ENCODE measurements at places on chromosomes 11 and 22. TPM values are rescaled to one million over a fixed set of nuclear protein-coding genes. Genes with fewer than 3 reads are reported as not detected.

GRCh38 chr11:125728969-125729368 lies 17.1 kb upstream of the PATE1 start:
- no peak for DNase-seq

GRCh38 chr22:48332438-48333322 lies 1495.0 kb downstream of the BRD1 start:
- DNase-seq: no peak

DNA sequence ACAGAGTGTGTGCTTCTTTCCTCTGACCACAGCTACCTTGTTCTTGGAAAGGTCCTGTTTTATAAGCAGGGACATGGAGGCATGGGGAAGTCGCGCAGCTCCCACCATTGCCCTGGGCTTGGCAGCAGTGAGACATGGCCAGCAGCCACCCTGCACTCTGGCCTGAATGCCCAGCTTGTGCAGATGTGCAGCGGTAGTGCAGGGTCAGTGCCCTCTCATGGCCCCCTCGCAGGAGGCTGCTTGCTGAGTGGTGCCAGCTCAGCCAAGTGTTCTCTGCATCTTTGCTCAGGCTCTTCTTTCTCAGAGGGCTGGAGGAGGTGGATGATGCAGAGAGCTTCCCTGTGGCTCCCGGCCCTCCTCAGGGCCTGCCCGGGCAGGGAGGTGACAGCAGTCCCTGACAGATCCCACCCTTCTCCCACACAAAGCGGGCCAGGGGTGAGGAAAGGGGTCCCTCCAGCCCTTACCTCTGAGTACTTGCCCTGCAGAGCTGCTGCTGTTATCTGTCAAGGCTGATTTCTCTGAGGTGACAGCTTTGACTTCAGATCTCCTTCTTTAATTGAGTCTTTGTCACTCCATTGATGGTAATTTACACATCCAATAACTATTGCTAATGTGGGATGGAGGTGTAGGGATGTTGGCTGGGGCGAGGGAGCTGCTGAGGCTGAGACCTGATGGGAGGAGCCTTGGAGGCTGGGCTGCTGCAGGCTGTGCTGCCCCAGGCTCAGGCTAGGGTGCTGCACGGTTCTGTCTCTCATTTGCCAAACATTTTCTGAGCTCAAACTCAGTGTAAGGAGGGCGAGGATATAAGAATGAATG lies 47.4 kb upstream of the B3GAT1 start:
- no peak for DNase-seq

- DNase-seq: no peak
Observed at GRCh38 chr11:26993965-26994457, at the start of gene FIBIN. Gene FIBIN, plus strand, starts transcription at chr11:26994112. Its CDS starts 415 bp downstream, at chr11:26994527.

- no peak for DNase-seq
Observed at GRCh38 chr11:123168955-123169484, 26.0 kb downstream of the CLMP start.

DNA sequence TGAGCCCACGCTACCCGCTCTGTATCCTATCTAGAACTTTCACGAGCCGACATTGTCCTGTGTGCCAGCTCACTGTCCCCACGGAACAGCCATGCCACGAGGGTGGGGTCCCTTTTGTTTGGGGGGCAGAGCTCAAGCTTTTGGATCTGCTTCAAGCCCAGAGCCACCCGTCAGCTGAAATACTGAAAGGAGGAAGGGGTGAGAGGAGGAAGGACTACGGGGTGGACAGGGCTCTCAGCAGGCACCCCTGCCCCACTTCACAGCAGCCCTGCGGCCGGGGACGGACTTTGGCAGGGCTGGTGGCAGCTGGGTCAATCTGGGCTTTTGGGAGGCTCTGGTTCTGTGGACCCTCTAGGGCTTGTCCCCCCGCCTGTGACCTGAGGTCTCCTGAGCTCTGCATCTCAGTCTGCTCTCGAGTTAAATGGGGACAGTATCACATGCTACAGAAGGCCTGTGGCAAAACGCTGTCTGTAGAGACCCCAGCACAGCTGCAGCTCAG lies 30.0 kb upstream of the MUC5AC start:
- DNase-seq: no peak

GRCh38 chr22:24977370-24978221 lies 25.1 kb downstream of the KIAA1671 start:
- no peak for DNase-seq

DNA sequence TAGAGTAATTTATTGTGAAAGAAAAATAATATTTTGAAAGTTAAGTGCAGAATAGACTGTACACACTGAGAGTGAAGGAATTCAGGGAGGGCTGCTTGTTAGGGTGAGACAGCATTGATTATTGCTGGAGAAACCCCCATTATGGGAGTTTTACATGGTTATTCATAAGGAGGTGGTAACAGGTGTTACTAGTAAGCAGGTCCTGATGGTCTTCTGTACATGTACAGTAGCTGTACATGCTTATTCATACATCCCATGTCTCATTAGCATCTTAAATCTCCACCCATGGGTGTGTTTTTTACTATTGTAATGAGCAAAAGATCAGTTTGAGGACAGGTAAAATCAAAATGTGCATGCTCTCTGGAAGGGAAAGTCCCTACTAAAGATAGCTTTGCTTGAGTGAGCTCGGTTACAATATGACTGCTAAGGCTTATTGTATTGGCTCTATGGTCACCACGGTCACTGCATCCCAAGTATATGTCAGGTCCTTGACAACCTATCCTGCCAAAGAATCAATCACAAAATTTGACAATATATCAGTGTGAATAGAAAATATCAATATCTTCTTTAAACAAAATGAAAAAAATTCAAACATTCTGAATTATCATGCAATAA lies 6.2 kb downstream of the KDM4F start:
- DNase-seq: no peak

DNA sequence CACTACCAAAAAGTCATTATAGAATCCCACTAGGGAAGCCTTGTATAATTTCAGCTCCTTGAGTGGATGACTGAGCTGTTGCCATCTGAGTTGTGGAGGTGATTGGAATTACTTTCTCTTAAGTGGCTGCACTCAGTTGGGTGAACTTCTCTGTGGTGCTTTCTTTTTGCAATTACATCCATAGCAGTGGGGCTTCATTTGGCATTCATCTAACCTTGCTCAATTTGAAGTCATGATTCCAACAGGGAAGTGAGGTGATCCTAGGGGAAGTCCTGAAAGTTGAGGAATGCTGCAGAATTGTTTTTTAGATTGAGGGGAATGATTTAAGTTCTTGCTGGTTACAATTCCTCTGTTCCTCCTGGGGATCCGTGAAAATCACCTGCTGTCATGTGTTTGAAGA lies 39.6 kb downstream of the ARHGAP42 start:
- DNase-seq: no peak

- DNase-seq: peak; percentile 52
Observed at GRCh38 chr22:29457730-29458129, 19.3 kb downstream of the RFPL1 start.

GRCh38 chr22:25651332-25652085 lies 87.0 kb downstream of the GRK3 start:
- DNase-seq: no peak

CXCR5 gene
- total RNA-seq: 7.3 TPM

GRCh38 chr11:108961095-108961494 lies 296.2 kb downstream of the DDX10 start:
- no peak for DNase-seq

FOLR2 gene
- total RNA-seq: 14.6 TPM

- DNase-seq: no peak
Observed at GRCh38 chr22:50670914-50671538, 1.6 kb upstream of the SHANK3 start.

- no peak for DNase-seq
Observed at GRCh38 chr11:128359515-128359914, 227.8 kb downstream of the ETS1 start.

GRCh38 chr11:64758330-64759079 lies 1.3 kb downstream of the PYGM start:
- DNase-seq: no peak

DNA sequence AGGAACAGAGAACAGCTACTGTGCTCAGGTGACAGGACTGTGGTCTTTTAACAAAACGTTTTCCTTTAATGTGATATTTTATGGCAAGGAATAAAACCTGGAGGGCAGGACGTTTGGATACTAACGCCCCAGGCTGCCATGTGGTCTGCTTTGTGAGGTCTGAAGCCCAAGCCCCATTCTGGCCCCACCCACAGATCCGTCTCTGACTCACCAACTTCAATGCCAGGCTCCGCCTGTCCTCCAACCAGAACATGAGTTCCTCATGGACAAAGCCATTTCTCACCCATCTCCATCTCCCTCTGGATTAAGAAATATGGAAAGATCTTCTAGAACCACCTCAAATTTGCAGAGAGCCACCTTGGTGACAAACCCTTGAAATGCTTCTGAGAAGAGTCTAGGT lies 148.8 kb downstream of the CRYBB2 start:
- DNase-seq: no peak

OR52I2 gene
- total RNA-seq: not detected

GRCh38 chr11:26329206-26329605 lies 2.7 kb upstream of the ANO3 start:
- DNase-seq: no peak

GRCh38 chr11:64368673-64369074 lies 9.7 kb downstream of the RPS6KA4 start:
- no peak for DNase-seq

DNA sequence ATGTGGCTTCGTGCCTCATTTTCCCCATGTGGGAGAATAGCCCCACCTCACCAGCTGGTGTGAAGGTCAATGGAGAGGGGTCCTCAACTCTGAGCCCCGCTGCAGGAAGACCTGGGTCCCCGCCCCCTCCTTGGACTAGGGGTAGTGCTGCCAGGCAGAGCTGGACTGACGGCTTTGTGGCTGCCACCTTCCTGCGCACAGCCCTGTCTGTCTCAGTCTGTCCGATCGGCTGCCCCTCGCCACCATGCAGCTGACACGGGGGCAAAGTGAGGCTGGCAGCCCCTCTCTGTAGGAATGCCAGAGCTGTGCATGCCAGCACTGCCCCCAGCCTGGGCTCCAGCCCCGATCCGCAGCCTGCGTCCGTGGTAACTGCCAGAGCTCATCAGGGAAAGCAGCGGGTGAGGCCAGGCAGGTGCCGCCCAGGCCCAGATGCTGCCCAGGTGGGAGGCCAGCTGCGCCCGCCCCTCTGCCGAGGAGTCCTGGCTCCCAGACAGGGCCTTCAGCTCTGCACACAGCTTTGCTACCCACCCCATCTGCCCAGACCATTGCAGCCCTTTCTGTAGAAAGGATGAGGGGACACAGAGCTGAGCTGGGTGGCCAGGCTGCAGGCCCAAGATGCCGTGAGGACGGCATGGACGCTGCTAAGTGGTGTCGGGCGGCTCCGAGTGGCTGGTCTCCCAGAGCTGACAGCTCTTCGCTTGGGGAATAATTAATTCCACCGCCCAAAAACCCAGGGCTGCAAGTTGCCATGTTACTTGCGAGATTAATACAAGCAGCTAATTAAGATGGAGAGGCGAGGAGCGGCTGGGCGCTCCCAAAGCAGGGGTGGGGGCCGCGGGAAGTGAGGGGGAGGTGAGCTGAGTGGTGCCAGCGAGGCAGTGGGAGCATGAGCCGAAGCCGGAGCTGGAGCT lies 19.5 kb upstream of the FLRT1 start:
- DNase-seq: no peak

SYTL2 gene
- total RNA-seq: 7.3 TPM

DNA sequence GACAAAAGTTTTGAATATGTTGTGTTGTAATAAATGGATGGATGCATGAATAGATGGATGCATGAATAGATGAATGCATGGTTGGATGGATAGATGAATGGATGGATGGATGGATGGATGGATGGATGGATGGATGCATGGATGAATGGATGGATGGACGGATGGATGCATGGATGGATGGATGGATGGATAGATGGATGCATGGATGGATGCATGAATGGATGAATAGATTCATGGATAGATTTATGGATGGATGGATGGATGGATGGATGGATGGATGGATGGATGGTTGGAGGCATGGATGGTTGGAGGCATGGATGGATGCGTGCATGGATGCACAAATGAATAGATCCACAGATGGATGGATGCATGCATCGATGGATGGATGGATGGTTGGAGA lies 623.2 kb upstream of the B3GAT1 start:
- DNase-seq: no peak

OSBP2 gene
- 0.85 TPM for total RNA-seq

TMEM121B gene
- total RNA-seq: 0.15 TPM

DNA sequence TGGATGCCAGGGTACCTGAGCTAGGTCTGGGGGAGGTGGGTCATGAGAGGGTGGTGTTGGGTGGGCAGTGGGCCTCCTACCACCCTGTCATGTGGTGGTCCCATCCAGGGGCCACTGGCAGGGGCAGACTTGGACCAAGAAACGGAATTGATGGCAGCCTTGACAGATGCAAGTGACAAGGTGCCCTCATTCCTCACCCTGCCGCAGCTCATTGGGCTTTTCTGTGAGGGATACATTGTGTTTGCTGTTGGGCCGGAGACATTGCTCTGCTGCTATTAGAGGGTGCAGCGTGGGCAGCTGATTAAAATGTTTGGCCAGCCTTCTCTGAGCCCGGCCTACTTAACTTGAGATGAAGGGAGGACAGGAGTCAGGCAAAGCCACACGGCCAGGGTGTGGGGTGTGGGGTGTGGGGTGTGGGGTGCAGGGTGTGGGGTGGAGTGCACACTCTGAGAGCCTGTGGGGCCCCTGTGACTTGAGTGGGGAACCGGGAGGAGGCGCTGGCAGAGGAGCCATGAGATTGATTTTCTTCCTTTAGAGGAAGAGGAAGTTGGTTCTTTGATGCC lies 351.5 kb downstream of the TBC1D22A start:
- no peak for DNase-seq

DNA sequence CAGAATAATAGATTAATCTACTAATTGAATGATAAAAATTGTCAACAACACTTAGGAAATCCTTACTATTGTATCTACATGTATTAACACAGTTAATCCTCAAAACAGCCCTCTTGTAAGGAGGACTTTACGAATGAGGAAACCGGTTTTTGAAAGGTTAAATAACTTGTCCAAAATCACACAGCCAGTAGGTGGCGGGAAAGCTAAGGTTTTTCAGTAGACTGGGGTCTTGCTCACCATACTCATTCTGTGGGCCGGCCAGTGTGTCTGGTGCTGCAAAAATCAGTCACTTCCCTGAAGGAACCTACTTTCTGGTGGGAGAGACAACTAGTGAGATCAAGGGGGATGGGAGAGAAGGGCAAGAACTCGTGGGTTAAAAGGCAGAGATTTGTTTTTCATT lies 3.8 kb downstream of the DCPS start:
- peak; percentile 70 for DNase-seq

DNA sequence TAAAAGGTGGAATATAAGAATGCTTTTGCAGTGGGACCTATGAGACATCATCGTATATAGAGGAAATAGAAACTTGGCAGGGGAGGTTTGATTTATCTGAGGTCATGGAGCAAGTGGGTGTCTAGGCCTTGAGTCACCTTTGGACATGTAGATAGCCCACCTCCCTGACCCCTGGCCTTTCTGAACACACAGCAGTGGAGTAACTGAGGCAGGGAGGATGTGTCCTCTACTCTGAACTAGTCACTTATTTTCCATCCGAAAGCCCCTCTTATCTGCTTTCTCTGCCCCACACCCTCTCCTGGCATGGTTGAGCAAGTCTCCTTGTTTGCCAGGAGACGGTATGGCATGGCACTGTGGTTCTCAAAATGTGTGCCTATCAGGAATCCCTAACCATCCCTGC lies 7.9 kb downstream of the CD82 start:
- no peak for DNase-seq

GRCh38 chr11:119479685-119480275 lies 56.8 kb upstream of the THY1 start:
- DNase-seq: peak; percentile 24

CCDC89 gene
- 0.23 TPM for total RNA-seq

ARCN1 gene
- 98.9 TPM for total RNA-seq

All from OCI-LY7 (cell line).